ENCODE measurements at places on chromosomes 12 and 14.
A peak's percentile ranks its signal among the peaks of the same experiment; 100 is the strongest.

- no peak for DNase-seq
These were observed 60.7 kb downstream of the PLCZ1 start for GRCh38 chr12:18676996-18677588.

- DNase-seq = no peak
These were observed 68.2 kb upstream of the BDKRB2 start for GRCh38 chr14:96136371-96137005.

- no peak for DNase-seq
These were observed 28.8 kb downstream of the MAP3K9 start for GRCh38 chr14:70780396-70781075.

DNA sequence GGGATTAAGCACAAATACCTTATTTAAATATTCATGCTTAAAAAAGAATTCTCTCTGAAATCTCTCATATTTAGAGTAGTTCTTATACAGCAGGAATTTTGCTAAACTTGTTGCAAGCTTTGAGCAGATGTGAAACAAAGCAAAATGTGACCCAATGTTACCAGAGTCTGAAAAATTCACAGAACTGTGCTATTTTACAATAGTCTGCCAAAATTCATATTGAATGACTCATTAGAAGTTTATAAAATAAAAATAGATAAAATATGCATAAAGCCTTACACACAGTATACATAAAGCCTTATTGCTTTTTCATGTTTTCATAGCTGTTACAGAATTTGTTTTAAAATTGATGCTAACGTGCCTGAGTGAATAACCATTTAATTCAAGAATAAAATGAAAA lies 17.8 kb upstream of the RHOJ start:
- DNase-seq = no peak

DNA sequence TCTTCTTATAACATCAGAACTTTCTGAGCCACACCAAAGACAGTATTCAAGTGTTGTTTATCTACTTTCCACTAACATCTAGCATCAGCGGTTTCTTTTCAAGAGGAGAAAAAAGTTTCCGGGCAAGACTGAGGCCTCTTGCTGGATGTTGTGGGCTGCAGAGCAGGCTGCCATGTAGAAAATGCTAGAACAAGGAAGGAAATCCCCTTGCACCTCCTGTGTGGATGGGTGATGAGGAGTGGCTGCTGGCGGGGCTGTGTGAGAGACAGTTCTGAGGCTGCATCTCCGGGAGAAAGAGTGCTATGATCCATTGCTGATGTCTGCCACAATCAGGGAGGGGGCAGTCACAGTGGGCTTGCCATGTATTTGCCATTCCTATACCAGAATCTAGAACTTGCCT lies 37.8 kb upstream of the PPP1CC start:
- DNase-seq = no peak

DNA sequence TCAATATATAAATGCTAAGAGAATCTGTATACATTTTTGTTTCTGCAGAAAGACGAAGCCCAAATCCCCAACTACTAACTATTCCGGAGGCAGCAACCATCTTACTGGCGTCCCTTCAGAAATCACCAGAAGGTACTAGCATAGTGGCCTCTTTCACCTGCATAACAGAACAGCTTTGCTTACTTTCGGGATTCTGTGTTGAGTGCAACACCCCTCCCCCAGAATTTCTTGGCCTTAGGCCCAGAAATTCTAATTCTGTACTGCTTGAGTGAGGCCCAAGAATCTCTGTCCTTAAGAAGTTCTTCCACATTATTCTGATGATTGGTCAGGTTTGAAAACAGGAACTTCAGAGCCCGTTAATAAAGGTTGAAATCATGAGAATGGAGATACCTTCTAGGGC lies 2.9 kb downstream of the SPX start:
- no peak for DNase-seq

- no peak for DNase-seq
These were observed 9.6 kb downstream of the PTPN6 start for GRCh38 chr12:6960593-6961277.

DNA sequence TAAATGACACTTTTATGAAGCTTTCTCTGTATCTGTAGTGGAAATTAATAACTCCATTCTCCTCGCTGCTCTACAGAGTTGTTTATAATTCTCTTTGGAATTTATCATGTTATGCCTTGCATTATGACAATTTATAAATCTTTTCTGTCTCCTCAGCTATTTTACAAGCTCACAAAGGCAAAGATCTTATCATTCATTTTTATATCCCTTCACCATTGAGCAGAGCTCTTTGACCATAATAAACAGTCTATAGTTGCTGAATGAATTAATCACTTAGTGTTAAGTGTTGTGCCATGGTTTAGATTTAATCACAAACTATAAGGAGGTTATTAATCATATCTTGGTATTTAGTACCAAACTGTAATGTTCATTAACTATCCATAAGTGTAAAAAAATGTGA lies 126.4 kb downstream of the NAV3 start:
- no peak for DNase-seq

DNA sequence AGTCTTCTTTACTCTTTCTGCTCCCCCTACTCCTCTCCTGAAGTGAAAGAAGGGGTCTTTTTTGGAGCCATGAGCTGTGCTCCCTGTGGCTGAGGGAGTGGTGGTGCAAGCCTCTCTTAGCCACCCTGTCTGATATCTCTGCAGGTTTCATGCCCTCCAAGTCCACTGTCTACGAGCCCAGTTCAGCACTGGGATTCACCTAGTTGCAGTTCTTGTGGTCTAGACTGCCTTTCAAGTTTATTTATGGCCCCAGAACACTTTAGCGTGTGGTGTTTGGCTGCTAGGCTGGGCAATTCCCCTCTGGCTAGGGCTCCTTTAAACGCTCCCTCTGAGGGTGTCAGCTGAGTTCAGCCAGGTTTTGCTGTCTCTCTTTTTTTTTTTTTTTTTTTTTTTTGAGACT lies 908.6 kb downstream of the TRHDE start:
- no peak for DNase-seq

GRCh38 chr12:81992461-81992860 lies 233.3 kb upstream of the PPFIA2 start:
- DNase-seq = peak; percentile 9

- no peak for DNase-seq
These were observed 35.3 kb upstream of the INF2 start for GRCh38 chr14:104654119-104654518.

DNA sequence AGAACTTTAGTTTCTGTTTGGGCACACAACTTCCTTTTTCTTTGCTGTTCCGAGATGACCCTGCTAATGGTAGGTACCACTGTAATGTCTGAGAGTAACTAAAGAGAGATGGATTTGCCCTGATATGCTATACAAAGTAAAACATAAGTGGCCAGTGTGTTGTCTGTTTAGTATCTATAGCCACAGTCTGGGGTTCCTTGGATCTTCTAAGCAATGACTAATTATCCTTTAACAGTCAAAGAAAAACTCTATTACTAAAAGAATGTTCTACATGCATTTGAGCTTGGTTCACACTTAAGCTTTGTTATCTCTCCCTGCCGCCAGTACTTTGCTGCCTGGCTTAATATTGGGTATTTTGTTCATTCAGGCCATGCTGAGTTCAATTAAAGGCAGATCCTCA lies 1051.9 kb upstream of the FLRT2 start:
- no peak for DNase-seq

DNA sequence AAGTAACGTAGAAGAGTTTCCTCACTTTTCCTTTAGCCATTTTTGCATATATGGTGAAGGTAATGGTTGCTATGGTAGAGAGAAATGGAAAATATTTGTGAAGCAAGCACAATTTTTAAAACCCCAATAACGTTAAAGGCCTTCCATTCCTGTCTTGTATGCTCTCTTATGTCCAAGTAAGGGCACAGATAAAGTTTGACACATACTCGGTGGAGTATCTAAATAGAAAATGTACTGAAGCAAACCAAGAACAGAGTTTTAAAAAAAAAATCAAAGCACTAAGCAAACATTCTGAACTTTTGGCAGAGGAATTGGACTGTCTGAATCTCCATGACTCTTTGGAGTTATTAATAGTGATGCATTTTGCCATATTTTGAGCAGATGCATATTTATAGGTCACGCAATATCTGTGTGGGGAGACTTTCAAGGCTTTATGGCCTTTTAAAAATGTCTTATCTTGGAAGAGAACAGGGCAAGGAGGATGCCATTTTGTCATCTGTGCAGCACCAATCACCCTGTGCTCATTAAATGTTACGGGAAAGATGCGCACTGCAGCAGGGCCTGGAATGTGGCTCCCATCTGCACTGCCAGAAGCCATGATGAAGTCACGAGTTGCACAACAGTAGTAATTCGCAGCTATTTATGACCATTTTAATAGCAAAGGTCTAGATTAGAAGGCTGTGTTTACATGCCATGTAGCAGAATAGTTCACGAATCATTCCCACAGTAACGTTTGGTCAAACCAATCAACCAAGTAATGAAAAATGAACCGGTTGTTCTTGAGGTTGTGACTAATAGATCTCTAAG lies 23.3 kb upstream of the AMIGO2 start:
- DNase-seq = no peak

- DNase-seq = no peak
These were observed 23.1 kb upstream of the SNAPC1 start for GRCh38 chr14:61739133-61739532.

DNA sequence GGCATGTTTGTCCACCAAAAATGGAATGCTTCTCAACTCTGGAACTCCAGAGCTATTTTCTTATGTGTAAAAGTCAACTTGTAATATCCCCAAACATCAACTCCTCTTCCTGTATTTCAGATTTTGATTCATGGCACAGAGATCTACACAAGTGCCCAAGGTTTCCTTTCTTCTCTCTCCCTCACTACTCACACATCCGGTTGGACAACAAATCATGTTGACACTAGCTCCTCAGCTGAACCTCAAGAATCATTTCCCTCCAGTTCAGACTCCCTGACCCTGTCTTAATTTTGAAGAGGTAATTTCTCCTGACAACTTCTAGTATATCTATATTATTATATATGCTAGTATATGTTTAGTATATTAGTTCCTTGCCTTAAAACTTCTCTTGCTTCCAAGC lies 485.4 kb upstream of the CCDC196 start:
- DNase-seq = no peak

DNA sequence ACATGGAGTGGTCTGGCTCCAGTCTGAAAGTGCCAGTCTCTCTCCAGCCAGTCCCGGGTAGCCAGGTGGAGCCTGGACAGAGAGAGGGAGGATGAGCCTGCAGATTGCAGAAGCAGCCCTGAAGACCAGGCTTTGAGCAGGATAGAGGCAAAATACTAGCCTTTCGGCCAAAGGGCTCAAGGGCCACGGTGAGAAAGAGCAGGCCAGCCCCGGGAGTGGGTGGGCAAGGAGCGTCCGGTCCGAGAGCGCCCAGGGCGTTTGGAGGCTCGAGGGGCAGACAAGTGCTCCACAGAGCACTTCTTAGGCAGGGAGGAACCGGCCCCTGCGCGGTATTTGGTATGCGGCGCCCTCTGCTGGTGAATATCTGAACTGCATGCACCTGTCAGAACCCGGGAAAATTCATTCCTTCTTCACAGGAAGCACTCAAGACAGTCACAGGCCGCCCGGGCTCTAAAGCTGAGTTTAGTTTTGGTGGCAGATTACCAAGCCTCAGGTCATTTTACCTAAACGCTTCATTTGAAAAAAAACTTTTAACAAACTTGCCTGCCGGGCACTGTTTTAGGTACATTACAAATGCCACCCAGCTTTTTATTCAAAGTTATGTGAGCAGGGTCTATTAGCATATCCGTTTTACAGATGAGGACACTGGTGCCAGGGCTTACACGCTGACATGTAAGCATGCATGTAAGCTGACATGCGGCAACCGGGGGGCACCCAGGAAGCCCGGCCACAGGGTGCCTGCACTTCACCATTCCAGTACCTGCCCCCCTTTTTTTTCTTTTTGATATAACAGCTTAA lies 21.0 kb upstream of the PSMC1 start:
- DNase-seq = peak; percentile 95

GRCh38 chr12:49609059-49609874 lies 3.8 kb upstream of the FAM186B start:
- DNase-seq = no peak

DNA sequence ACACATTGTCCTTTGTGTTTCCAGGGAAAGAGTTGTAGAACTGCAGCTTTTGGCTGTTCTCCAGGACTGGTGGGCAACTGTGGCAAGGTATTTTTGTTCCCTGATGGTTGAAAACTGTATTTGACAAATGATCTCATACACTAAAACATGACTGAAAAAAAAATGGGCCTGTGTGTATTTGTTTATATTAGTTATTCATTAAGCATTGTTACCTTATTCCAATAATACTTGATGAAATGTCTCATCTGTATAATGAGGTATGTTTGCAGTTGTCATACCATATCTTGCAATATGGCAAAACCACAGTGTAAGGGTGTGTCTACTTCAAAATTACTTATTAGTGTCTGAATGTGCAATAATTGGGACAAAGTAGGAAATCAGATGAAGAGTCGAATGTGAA lies 479.4 kb upstream of the NOVA1 start:
- DNase-seq = no peak

DNA sequence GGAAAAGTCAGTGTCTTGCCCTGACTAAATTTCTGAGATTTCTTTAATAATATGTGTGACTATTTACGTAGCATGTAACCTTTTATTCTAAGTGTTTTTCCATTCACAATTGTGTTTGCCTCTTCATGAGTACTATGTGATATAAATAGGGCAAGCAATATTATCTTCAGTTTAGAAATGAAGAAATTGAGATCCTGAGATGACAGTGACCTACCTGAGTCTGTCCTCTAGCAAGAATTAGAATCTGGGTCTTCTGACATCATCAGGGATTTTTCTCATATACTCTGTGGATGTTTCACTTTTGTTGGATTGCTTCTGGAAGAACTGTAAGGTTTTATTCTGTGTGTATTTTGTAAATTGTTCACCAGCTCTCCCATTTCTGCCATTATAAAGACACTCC lies 35.0 kb downstream of the TMTC2 start:
- no peak for DNase-seq

DNA sequence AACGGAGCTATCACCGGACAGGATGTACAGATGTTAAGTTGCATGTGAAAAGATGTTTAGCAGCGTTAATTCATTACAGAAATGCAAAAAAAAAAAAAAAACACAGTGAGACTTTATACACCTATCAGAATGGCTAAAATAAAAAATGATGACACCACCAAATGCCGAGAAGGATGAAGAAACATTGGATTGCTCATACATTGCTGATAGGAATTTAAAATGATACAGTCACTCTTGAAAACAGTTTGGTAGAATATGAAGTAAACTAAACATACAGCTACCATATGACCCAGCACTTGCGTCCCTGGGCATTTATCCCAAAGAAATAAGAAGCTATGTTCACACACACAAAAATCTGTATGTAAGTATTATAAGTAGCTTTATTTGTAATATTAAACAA lies 574.1 kb downstream of the SLC16A7 start:
- no peak for DNase-seq

Data from H1 (cell line).